Adipose tissue (tissue), 3 donors: ENCODE measurements at places on chromosomes 6 and 20. TPM values are rescaled to one million over a fixed set of nuclear protein-coding genes. Genes with fewer than 3 reads are reported as not detected.

CGA gene
- 0.08 TPM for polyA plus RNA-seq

CST7 gene
- 35.0 TPM for polyA plus RNA-seq

GNAS-AS1 gene
- 0.12 TPM for polyA plus RNA-seq

HCRTR2 gene
- polyA plus RNA-seq = 0.03 TPM

HLA-DQB1 gene
- 73.5 TPM for polyA plus RNA-seq

RNF217 gene
- 7.8 TPM for polyA plus RNA-seq

SLC22A16 gene
- not detected for polyA plus RNA-seq

SMOC2 gene
- 4.5 TPM for polyA plus RNA-seq

LRRC73 gene
- 0.10 TPM for polyA plus RNA-seq

MARCKS gene
- 14.2 TPM for polyA plus RNA-seq

PHACTR1 gene
- polyA plus RNA-seq = 1.6 TPM

ECT2L gene
- not detected for polyA plus RNA-seq

PKHD1 gene
- polyA plus RNA-seq = 0.01 TPM

ABHD16A gene
- polyA plus RNA-seq = 39.8 TPM

C20orf202 gene
- 0.07 TPM for polyA plus RNA-seq

SLC12A5 gene
- 1.3 TPM for polyA plus RNA-seq

OPRL1 gene
- polyA plus RNA-seq = 1.1 TPM

ZC3H12D gene
- 0.24 TPM for polyA plus RNA-seq

SLC16A10 gene
- 11.1 TPM for polyA plus RNA-seq

PTK6 gene
- polyA plus RNA-seq = 3.6 TPM

CD24 gene
- 1,196 TPM for polyA plus RNA-seq

HLA-DQA1 gene
- 8.1 TPM for polyA plus RNA-seq

NR2E1 gene
- not detected for polyA plus RNA-seq

DEF6 gene
- 4.2 TPM for polyA plus RNA-seq

MEP1A gene
- not detected for polyA plus RNA-seq

GGTLC1 gene
- polyA plus RNA-seq = not detected

LZTS3 gene
- 5.1 TPM for polyA plus RNA-seq

YTHDF1 gene
- polyA plus RNA-seq = 21.3 TPM

ADGRG6 gene
- 1.3 TPM for polyA plus RNA-seq

PGC gene
- polyA plus RNA-seq = 1,282 TPM

ULBP3 gene
- polyA plus RNA-seq = 1.3 TPM

LHFPL5 gene
- 1.1 TPM for polyA plus RNA-seq

ARMC2 gene
- 9.0 TPM for polyA plus RNA-seq

KHDC1 gene
- 2.0 TPM for polyA plus RNA-seq

PTPRT gene
- polyA plus RNA-seq = 0.30 TPM
